ENCODE measurements at places on chromosomes 7 and 10. TPM values are rescaled to one million over a fixed set of nuclear protein-coding genes. Genes with fewer than 3 reads are reported as not detected.
A peak's percentile ranks its signal among the peaks of the same experiment; 100 is the strongest.

- DNase-seq: no peak
Measured at GRCh38 chr7:33701189-33701740, 204.1 kb upstream of the BMPER start.

- DNase-seq: no peak
Measured at GRCh38 chr7:140643416-140643815, 2.8 kb upstream of the DENND2A start.

DNA sequence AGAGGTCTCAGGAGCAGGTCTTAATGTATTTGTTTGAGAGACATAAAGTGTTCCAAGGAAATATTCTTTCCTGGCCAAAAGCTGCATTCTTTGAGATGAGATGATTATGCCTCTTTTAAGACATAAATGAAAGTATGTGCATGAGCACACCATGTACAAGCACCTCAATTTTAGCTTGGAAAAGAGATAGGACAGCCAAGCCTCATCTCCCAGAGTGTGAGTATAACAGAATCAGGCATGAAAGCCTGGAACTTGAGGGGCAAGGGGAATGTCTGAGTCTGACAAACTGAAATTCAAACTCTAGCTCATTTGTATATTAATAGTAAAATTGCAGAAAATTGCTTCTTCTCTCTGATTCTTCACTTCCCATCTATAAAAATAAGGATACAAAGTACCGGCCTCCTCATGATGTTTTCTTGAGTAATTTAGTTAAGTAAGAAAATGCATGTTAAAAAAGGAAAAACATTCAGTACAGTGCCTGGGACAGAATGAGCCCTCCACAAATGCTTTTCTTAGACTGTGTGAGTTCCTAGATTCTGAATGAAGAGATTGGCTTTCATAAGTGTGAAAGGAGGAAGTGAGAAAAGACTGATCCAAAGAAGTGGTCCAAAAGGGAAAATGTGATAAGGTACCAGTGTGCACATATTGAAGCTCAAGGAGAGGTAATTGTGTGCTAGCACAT is 1260.9 kb upstream of the SORCS1 start:
- no peak for DNase-seq

- DNase-seq: peak; percentile 17
Measured at GRCh38 chr7:65722361-65722792, 150.5 kb upstream of the VKORC1L1 start.

DNA sequence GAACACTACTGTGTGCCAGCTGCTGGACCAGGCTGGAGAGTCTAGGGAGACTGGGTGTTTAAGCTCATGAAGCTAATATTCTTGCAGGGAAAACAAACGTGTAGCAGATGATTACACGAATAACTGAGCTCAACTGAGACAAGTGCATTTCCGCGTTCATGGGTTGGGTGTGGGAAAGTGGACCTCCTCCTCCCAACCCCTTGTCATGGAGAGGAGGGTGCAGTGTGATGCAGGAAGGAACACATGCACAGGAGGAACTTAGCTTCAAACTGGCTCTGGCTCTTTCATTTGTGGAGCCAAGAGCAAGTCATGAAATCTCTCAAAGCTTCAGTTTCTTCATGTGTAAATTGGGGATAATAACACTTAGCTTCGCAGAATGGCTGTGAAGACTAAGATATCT is 204.3 kb downstream of the ARHGAP12 start:
- DNase-seq: no peak

DNA sequence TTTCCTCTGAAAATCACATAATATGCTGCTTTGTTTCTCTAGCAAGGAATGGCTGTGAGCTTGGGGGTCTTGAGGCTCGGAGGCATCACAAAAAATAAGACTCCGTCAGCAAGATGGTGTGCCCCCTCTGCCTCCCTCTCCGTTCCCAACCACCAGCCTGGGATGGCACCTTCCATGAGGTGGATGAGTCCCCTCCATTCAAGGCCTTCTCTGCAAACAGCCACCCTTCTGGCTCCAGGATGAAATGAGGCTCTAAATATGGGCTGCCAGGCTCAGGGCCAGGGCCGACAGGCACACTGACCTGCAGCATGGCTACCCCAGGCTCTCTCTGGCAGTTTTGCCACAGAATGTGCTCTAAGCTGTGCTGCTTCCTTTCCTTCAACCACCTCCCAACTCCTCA is 521.5 kb downstream of the PTPRN2 start:
- DNase-seq: no peak

DNA sequence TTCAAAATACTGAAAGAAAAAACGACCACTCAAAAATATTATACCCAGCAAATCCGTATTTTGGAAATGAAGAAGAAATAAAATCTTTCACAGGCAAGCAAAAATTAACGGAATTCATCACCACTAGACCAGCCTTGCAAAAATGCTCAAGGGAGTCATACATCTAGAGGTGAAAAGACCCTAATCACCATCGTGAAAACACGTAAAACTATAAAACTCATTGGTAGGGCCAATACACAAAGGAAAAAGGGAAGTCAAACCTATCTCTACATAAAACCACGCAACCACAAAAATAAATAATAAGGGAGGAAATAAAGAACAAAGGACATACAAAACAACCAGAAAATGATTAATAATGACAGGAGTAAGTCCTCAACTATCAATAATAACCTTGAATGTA is 6.6 kb upstream of the AKR1B1 start:
- DNase-seq: no peak

GRCh38 chr7:45174966-45175765 is 17.6 kb downstream of the RAMP3 start:
- no peak for DNase-seq

DNA sequence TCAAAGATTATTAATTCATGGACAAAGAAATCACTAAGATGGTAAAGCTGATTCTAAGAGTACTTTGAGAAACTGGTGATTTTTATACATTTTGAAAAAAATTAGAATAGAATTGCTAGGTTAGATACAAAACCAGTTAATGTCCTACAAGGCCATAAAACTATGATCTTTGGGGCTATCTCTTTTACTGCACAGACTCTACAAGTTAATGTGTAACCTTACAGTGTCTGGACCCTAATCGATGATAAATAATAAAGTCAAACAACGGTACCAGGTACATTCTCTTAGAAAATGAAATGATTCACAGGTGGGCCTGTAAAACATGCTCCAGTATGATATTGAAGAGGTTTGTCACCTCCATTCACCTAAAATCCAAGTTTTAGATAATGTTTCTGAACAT is 199.8 kb upstream of the LYZL1 start:
- no peak for DNase-seq

GRCh38 chr10:34627331-34627730 is 187.8 kb downstream of the PARD3 start:
- no peak for DNase-seq

- no peak for DNase-seq
Measured at GRCh38 chr10:126205486-126206205, 182.6 kb downstream of the ADAM12 start.

- peak; percentile 39 for DNase-seq
Measured at GRCh38 chr10:3340127-3340730, 167.6 kb upstream of the PITRM1 start.

GRCh38 chr7:80078159-80078731 is 56.4 kb upstream of the GNAI1 start:
- DNase-seq: peak; percentile 6

DNA sequence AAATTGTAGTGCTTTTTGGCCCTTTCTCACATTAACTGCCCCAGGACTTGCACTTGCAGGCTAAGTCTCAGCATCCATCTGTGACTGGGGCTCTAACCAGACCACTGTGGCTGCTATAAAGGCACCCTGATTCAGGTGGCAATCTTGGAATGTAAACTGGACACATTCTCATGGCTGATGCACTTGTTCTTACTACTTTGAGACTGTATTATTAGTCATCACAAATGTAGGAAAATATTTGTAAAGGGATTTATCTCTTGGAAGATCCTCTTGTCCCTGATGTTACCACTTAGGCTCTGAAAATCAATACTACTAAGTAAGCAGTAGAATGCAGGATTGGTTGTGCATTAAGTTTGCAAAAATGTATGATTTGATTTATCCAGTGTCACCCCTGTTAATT is 25.0 kb downstream of the PDE1C start:
- no peak for DNase-seq

Gene AOC1
- not detected for total RNA-seq

Gene SPDYE2
- not detected for total RNA-seq

Measured in RPMI7951 (cell line).